ENCODE measurements at places on chromosomes 5 and 9.

DNA sequence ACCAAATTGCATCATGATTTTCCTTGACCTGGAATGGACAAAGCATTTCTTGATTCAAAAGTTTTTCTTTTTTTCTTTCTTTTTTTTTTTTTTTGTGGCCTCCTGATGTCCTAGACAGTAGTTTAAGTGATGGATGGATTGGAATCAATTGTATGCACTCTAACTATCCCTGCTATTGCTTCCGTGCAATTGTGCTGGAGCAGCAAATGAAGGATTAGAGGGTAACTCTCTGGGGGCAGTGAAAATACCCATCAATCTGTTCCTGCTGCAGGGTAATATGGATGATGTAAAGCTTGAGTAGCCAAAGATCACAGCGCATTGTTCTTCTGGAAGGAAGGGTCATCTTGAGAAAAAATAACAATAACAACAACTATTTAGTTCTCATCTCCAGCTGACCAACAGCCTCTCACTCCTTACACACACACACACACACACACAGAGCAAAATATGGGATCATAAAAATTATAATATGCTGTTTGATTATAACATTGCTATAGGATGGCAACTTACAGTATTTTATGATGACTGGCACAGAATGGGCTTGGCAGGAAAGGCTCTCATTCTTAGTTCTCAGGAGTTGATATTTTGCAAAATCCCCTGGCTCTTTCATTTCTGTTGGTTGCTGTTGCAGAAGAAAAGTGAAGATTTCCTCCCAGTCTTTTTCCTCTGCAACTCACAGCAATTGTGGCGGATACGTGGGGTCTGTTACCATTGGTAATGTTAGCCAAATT is 160.9 kb upstream of the DMAC1 start:
- no peak for DNase-seq

DNA sequence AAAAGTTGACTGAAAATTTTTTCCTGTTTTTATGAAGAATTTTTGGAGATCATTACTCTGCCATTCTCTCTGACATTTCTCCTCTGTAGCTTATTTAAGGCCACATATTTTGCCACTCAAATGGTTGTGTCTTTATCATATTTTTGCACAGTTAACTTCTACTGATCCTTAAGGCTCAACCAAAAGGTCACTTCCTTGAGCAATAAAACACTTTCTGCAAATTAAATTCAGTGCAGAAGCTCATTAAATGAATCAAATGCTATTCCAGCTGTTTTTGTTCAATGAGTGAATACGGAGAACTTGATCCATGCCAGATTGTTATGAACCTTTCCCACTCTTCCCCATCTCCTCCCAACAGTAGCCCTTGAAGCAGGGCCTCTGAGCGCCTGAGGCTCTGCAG is 93.8 kb upstream of the EPB41L4A start:
- no peak for DNase-seq

DNA sequence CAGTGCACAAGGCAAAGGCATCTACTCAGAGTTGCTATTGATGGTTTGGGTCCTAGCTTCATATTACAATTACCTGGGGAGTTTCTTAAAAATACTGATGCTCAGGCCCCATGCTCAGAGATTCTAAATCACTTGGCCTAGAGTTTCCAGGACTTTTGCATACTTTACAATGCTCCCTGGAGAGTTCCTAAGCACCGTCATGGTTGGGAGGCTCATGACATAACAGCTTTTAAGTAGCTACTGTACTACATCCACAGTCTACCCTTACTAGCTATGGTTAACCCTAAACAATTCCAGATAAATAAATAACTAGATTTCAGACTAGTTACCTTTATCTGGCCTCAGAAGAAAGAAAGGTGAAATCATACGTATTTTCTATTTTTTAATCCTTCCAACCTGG is 414.4 kb downstream of the PDE4D start:
- DNase-seq: no peak

DNA sequence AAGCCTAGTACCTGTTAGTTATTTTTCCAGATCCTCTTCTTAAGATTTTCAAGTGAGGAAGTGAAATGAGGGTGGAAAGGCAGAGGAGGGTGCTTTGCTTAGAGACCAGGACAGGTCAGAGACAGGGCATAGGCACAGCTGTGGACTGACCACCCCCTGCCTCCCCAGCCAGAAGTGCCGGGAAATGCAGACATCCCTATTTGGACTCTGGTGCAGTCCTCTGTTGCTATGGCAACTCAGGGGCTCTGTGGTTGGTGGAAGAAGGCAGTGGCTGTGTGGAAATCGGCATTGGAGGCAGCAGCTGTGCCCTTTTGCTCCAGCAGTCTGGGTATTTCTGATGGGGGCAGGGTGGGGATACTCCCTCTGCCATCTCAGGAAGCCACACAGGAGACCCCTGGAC is 43.3 kb upstream of the NDFIP1 start:
- peak; percentile 72 for DNase-seq

GRCh38 chr5:148973455-148973854 is 89.4 kb downstream of the SH3TC2 start:
- DNase-seq: no peak

DNA sequence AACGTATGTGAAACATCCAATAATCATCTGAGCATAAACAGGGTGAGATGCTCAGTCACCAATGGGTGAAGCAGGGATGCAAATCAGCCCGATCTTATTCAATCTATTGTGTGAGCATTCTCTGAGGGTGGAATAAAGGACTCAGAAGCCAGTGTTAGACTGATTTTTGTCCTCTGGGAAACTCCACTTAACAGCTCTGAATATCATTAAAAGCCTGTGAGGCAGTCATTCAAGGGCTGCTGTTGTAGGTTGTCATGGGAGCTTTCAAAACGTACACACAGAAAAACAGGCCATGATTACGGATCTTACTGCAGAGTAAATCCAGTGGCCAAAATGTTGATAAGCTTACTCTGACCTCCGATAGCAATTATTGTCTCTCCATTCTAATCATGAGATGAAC is 266.5 kb upstream of the EFNA5 start:
- DNase-seq: no peak

DNA sequence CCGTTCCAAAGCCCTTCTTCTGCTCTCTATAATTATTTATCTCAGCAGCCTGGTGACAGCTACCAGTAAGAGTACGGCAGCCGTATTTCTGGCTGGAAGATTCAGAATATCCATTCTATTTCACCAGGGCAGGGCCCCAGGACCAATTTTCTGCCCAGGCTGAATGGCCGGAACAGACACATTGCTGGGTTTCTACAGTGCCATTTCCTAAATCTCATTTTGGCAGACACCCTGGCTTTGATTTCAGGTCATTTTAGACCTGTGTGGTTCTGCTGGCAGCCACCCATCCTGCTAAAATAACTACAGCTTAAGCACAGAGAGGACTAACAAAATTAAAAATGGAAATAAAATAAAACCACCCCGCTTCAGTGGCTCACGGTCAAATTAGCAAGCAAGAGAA is 95.0 kb downstream of the CRB2 start:
- DNase-seq: no peak

GRCh38 chr5:64184832-64185231 is 19.2 kb downstream of the RNF180 start:
- no peak for DNase-seq

DNA sequence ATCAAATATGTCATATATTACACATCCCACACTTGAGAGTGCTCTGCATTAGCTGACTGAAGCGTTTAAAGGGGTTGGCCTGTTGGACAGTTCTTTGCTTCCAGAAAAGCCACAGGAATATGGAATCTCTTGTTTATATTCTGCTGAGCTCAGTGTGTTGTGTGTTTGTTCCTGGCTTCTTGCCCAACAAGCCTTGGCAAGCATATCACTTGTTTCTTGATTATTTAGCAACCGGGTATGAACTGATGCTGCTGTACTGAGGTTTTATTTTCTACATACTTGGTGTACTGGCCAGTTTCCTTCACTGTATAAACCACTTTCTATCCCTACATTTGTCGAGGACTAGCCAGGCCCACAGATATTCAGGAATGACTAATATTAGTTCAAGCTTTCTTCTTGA is 378.9 kb downstream of the KCTD16 start:
- no peak for DNase-seq

DNA sequence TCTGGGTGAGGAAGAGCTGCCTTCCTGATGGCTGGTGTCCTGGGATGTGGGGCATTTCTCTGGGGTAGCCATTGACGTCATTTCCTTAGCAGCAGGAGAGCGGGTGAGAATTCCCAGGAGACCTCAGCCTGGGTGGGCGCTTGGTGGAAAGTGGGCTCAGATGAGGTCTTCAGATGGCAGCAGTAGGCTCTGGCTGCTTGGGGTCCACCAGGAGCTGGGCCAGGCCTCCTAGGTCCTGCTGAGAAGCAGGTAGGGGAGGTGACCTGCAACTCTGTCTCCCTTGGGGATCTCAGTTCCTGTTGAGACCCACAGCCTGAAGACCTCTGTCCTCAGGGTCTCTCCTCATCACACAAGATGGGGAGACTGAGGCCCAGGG is 31.5 kb downstream of the FAM163B start:
- no peak for DNase-seq

- DNase-seq: no peak
Measured at GRCh38 chr5:170297589-170298462, at the start of gene LCP2. LCP2 (minus strand) TSS chr5:170297777; CDS start chr5:170297611, 166 bp downstream.

GRCh38 chr5:109327570-109327969 is 82.2 kb downstream of the PJA2 start:
- no peak for DNase-seq
